CD4-positive, alpha-beta T cell treated with Interleukin-17A for 4 hours (primary cell): ENCODE measurements at places on chromosomes 3 and 15.

DNA sequence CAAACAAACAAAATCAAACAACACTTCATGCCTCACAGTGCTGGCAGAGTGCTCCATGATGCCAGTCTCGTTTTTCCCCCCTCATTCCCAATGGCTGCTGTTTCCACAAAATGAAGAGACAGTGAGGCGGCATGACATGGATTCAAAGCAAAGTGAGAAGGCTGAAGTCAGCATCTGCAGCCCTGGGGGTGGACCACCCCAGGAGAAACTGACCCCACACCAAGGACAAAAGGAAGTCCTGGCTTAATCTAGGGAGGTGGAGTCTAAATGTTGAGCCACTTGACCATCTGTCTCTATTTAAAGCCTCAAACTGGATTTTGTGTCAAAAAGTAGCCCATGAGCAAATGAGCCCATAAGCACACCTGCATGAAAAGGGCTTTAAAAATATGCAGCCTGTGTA lies 151.2 kb upstream of the RORA start:
- DNase-seq: no peak

DNA sequence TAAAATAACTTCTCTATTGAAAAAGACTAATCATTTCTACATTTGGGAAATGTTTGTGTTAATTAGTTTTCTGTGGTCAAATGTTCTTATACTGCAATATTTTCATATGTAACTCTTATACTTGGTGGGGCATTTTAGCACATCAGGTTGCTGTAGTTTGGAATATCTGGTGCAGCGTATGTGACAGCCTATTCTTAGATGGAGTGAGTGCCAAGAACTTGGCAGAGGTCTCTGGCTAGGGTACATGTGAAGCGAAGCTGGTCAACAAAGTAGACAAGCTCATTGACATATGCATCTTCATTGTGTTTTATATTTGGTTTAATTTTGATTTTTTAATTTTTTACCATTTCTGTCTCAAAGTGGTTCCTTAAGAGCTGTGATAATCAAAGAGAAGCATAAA lies 53.2 kb downstream of the CHAC1 start:
- no peak for DNase-seq

- DNase-seq: no peak
Measured at GRCh38 chr3:4829031-4829394, 150.2 kb upstream of the BHLHE40 start.

DNA sequence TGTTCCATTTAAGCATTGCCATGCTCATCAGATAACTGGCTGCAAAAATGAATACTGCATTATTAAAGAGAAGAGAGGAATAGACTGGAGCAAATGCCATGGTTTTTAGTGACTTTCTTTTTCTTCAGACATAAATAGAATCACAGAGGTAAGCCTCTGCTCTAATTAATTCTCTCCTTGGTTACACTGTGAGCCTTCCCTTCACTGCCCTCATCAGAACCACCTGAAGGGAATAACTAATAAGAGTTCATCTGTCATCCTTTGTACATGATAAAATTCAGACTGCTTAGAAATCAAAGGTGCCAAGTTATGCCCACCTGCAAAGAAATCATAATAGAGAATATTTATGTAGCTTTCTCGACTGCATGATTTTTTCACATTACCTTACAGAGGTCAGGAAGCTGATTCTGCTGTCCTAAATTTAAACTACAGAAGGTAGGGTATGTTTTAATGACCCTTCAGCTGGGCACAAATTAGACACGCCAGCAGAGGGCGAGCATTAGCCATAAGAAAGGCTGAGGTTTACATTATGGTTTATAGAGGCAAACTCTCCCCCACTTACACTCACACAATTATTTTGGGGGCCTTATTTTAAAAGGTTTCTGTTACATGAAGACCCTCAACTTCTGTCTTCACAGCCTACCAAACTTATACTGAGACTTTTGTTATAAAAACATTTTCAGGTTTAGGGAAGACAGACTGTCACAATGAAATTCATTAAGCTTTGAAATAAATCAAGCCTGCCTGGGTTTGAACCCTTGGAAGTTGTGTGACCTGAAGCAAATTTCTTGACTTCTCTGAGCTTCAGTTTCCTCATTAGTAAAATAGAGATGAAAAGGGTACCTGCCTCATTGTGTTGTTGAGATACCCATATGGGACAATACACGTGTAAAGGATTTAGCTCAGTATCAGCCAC lies 15.3 kb upstream of the UNC13C start:
- DNase-seq: no peak

- DNase-seq: no peak
Measured at GRCh38 chr3:24519368-24520100, 24.9 kb upstream of the THRB start.

GRCh38 chr15:60683156-60683555 lies 204.2 kb upstream of the ICE2 start:
- no peak for DNase-seq
